Hepatocyte (in vitro differentiated cells): ENCODE measurements at places on chromosomes 5 and 9.

GRCh38 chr5:154059039-154059430, 20.3 kb downstream of the MFAP3 start:
- DNase-seq: no peak

DNA sequence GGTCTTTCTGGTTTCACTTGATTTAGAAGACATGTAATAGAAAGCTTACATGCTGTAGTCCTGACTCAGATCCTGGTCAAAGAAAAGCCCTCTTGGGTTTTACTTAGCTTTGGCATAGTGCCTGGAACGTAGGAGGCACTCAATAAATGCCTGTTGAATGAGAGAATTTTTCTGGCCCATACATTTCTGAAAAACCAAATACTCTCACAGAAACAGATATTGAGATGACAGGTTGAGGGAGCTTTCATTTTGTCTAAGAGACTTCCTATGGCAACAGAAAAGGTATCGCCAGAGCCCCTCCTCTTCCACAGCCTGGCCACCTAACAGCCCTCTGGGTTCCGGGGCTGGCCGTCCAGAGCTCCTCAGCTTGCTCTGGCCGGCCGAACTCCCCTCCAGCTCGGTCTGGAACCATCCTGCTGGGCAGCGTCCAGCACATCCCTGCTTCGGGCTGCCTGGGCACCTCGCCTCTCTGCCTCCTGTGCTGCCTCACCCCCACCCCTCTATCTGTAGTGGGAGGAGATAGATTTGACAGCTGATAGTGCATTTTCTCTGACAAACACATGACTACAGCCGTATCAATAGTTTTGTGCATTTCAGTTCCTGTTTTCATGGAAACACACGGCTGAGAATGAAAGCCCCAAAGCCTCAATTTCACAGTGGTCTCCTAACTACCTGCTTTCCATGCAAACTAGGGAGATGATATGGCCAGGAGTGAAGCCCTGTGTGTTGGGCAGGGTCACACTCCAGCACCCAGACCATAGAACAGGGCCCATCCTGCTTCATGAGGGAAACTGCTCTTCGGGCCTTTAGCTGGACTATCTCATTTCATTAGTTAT, 1.1 kb downstream of the IL4 start:
- DNase-seq: peak; percentile 68

GRCh38 chr5:9279774-9280173, 266.1 kb downstream of the SEMA5A start:
- DNase-seq: no peak

DNA sequence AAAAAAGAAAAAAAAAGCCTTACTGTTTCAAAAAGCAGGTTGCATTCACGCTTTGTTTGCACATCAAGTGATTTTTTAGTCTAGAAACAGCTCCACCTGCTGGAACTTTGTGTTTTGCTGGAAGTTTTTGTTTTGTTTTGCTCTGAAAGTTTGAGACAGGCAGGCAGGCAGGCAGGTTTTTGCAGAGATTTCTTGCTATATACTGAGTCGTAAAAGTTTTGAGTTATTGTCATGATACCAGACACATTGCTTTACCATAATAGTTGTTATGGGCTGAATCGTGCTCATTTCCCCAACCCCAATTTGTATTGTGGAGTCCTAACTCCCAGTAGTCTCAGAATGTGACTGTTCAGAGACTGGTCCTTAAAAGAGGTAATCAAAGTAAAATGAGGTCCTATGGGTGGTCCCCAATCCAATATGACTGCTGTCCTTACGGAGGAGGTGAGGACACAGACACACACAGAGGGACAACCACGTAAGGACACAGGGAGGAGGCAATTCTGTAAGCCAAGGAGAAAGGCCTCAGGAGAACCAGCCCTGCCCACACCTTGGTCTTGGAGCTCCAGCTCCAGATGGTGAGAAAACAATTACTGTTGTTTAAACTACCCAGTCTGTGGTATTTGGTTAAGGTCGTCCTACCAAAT, 20.9 kb downstream of the OR2Y1 start:
- peak; percentile 60 for DNase-seq

- DNase-seq: no peak
These were observed 2.8 kb upstream of the TIFAB start for GRCh38 chr5:135454946-135455345.

DNA sequence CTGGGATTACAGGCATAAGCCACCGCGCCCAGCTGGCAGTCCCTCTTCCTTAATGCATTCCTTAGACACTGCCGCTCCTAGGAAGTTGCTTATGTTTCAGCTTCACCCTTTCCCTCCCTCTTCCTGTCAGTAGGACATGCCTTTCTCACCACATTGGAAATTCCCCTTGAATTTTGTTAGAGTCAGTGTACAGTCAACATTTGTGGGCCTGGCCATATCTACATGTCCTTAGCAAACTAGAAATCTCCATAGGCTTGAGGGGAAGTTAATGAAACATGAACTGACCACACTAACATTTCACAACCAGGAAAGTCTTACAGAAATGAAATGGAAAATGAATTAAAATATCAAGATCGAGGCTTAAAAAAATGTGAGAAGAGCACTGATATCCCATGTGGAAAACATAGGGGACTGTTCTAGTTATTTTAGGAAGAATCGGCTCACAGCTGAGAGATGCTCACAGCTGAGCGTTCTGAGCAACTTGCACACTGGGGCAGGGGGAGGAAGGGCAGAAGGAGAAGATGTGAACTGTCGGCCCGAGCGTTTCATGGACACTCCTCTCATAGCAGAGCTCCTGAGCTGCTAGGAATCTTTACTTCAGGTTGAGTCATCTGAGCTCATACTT, 21.1 kb upstream of the LVRN start:
- DNase-seq: no peak

DNA sequence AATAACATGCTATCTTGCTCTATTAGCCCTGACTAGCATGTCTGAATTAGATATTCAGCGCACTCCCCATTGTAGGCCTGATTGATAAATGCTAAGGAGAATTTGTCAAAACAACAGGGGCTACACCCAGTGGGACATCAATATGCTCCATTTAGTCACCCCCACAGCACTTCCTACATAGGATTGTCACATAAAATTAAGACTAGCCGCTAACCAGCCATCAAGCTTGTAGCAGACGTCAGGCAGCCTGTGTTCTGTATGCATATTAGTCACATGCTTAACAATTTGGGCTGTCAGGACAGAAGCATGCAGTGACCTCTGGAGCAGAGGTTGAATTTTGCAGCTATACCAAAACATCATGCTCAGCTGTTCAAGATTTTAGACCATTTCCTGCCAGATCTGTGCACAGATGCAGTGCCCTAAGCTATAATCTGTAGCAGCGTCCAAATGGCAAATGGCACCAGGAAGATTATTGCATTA, 197.4 kb upstream of the ISL1 start:
- DNase-seq: no peak
